ENCODE measurements at places on chromosomes 12 and 14.

DNA sequence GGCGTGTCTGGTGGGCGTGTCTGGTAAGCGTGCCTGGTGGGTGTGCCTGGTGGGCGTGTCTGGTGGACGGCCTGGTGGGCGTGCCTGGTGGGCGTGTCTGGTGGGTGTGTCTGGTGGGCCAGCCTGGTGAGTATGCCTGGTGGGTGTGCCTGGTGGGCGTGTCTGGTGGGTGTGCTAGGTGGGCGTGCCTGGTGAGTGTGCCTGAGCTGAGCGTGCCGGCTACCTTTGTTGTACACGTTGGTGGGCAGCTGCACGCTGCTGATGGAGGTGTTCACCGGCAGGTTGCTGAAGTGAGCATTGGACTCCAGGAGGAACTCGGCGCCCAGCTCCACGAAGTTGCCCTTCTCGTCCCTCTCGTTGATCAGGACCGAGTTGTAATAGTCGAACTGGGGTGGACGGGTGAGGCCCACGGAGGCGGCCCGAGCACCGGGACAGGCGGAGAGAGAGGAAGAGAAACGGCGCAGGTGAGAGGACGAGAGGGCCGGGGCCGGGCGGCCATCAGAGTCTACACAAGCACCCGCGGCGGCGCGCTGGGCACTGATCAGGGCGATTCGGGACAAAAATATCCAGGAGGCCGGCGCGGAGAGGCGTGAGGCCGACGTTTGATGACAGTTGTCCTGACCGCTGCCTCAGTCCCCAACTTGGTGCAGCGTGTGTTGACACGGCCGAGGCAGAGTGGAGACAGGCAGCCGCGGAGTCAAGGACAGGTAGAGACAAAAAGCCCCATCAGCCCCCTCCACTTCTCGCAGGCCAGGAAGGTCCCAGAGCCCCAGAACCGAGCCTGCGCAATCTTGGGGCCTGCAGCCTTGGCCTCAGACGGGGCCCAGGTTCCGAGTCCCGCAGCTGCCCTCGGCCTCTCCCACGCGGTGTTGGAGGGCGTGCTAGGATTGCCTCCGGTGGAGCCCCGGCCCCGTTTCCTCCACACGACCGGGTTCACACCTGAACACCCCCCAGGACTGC lies 10.5 kb downstream of the CACNA2D4 start:
- DNase-seq: peak; percentile 25

- peak; percentile 14 for DNase-seq
Measured at GRCh38 chr14:95156161-95157047, 925 bp downstream of the DICER1 start.

- peak; percentile 79 for DNase-seq
Measured at GRCh38 chr12:25767606-25768005, 190.9 kb upstream of the RASSF8 start.

GRCh38 chr12:50568338-50569091 lies 63.7 kb downstream of the DIP2B start:
- DNase-seq: no peak

- DNase-seq: no peak
Measured at GRCh38 chr12:75711271-75711670, 199.9 kb upstream of the KRR1 start.

DNA sequence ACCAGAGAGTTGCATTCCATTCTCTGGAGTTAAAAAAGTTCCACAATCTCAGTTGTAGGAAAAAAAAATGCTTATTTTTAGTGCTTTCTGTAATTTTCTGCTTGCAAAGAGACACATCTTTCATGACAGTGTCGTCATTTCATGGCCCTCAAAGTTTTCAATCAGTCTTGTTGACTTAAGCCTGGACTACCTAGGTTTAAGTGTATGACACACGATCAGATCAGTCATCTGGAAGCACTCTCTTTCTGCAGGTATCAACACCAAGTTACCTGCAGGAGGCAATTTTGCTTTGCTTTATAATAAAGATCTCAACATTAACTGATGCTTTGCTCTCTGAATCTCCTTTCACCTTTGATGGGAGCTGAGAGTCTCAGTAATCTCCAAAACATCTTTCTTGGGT lies 251.6 kb downstream of the BCAT1 start:
- DNase-seq: no peak

DNA sequence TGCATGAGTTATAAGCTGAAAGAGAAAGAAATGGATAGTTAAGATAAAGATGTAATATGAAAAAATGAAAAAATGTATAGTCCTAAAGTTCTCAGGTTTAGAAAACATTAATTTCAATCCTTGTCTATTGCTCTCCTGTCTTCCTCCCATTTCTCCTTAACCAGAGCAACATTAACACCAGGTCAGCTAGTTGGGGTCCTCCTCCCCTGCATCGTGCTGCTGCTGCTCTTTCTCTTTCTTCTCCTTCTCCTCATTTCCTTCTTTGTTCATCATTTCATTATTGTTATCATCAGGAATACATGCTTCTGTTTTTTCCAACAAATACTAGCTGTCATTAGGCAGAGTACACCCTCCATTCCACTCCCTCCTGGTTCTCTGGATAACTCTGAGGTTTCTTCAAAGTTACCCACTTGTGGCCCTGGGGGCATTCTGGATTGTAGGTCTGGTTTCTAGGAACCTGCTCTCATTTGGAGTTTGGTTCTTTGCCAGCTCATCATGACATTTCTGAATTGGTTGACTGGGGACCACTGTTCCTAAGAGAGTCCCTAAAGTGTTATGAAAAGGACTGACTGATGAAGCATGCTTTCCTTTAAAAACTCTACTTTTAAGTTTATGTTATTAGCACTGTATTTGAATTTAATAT lies 17.0 kb downstream of the ACSS3 start:
- no peak for DNase-seq

DNA sequence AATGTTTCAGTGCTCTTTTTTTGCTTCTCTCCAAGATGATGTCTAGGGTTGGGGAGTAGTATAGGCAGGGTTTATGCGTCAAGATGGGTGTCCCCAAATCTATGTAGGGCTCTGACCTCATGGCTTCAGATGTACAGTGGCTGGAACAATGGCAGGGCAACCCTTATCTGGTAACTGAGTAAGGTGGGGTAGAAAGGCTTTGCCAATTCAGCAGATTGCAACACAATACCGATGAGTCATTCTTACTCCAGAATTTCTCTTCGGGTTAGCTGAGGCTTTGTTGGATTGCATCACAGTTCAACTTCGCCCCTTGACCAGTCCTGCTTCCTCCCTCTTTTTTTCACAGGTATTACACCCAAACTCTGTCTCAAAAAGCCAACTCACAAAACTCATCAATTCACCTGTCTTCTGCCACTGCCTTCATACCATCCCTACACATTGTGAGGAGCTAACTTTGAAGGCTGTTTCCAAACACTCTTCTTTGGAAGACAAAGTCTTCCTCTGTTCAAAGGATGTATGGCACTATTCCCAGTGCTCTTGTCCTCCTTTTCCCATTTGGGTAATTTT lies 190.2 kb upstream of the CNOT2 start:
- DNase-seq: peak; percentile 88

DNA sequence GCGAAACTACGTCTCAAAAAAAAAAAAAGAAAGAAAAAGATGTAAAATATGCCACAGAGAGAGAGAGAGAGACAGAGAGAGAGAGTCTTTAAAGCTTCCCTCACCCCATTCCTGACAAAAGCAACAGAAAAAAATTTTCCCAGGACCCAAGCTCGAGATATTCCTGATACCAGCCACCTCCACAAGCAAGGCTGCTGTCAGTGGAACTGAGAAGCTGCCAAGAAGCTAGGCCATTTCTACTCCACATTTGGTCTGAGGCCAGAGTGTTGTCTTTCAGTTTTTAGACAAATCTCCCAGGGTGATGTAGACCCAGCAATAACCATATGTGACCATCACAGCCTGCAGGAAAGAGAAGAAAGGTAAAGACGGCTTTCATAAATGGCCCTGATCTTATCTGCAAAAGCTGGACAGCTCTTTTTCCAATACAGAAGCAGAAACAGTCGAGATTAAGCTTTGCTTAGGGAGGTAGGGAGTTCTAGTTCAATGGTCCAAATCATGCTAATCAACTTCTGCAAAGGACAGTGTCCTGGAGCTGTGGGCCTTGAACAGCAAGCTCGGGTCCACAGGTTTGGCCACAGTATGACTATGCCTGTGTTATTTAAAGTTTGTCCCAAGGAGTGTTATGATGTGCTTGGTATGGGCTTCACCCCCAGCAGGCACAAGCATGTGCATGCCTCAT lies 130.3 kb upstream of the NUDT4 start:
- no peak for DNase-seq

DNA sequence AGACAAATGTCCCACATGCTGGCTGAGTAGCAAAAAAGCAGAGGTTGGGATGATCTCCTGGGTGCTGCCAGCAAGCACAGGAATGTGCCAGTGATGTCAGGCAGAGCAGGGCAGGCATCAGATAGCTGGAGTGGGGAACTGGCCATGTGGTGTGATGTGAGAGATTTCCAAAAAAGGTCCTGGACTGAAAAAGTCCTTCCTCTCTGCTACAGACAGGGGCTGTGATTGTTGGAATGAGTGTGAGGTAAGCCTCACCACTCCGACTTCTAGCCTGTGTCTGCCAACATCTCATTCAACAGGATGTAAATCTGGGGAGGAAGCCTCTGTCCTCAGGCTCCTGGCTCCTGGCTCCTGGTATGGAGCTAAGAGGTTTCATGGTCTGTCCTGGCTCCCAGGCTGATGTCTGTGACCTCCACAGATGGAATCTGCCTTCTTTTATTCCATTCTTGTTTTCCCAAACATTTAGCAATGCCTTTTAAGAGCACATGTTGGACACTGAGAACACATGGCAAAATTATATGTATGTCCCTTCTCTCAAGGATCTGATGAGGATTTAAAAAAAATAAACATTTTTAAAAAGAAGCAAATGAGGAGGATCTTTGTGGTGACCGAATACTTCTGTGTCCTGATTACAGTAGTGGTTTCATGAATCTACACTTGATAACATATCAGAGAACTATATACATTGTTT lies 50.1 kb upstream of the STK38L start:
- DNase-seq: no peak

DNA sequence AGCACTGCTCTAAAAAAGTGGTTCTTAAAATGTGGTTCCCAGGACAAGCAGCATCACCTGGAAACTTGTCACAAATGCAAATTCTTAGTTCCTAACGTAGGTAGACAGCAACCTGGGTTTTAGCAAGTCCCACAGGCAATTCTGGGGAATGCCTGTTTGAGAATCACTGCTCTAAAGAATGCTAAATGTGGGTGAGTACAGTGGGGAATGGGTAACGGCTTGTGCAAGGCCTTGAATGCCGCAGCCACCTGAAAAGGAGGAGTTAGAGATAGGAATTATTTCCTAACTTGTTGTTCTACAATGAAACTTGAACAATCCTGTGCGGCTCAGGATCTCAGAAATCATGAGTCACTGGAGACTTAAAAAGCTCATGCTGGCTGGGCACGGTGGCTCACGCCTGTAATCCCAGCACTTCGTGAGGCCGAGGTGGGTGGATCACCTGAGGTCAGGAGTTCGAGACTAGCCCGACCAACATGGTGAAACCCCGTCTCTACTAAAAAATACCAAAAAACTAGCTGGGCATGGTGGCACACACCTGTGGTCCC lies 34.9 kb downstream of the GNS start:
- DNase-seq: no peak

DNA sequence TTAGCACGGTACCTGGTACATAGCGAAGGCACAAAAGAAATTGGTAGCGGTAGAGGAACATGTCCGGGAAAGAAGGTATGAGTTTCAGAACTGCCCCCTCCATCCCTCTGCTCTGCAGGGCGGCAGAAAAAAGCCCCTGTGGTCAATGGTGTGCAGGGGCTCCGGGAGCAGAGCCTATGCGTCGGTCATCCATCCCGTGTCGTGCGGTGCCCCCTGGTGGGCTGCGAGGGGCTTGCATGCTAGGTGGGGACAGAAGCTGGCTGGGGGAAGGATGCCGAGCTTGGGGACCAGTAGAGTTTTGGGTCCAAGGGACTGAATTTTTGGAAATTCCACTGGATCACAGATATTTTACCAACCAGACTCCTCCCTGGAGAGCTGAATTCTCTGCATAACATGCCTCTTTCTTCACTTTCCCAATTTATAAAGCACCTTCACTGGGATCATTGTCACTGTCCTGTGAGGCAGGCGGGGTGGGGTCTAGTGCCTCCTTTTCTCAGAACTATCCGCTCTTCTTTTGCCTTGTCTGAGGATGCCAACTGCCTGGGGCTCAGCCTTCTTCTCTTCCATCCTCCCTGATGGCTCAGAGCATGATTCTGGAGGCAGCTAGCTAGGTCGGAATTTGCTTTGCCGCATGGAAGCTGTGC lies 148.7 kb downstream of the SMOC1 start:
- DNase-seq: peak; percentile 72

GRCh38 chr12:17296882-17297281 lies 690.9 kb upstream of the LMO3 start:
- DNase-seq: no peak

DNA sequence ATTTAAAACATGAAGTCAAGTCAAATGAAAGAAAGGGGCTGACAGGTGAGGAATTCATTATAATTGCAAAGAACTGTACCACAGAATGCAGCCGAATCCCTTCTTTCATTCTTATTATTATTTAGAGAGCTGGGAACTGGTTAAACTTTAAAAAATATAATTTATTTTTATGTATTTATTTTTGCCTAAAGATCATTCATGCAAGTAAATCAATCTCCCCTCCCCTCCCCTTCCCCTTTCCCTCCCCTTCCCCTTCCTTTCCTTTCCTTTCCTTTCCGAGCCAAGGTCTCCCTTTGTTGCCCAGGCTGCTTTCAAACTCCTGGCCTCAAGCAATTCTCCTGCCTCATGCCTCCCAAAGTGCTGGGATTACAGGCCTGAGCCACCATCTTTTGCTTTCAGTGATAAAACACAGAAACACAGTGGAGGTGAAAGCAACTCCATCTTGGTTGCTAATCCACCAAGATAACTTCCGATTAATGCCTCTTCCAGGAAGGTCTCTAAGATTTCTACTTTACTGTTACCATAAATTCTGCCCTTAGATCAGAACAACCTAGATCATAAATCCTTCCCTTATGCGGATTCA lies 6.0 kb upstream of the UBC start:
- DNase-seq: no peak

- peak; percentile 37 for DNase-seq
Measured at GRCh38 chr14:68084256-68084655, 264.7 kb downstream of the RAD51B start.

- peak; percentile 55 for DNase-seq
Measured at GRCh38 chr12:77032406-77032805, 33.0 kb downstream of the E2F7 start.

- no peak for DNase-seq
Measured at GRCh38 chr14:100682749-100683148, 43.9 kb upstream of the DLK1 start.

- DNase-seq: no peak
Measured at GRCh38 chr14:95292660-95293425, 26.9 kb downstream of the CLMN start.

- DNase-seq: no peak
Measured at GRCh38 chr12:38516418-38516817, 199.8 kb downstream of the ALG10B start.

DNA sequence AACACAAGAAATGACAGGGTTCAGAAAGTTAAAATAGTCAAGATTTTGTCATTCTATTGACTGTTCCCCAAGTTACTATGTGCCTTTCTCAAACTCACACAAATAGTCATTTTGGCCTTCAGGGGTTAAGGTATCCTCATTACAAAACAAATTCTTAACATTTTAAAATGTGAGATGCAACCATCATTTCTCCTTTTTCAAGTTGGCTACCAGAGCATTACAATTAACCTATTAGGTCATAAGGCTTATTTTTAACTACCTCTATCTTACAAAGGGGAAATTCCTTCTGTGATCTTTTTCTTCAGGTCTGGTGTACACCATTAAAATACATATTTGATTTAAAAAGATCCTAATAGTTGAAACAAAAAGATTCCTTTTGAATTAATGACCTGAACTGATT lies 61.2 kb downstream of the SLC38A1 start:
- no peak for DNase-seq

Data from PC-3 (cell line).